ENCODE measurements at places on chromosomes 3 and 15.

- no peak for DNase-seq
Measured at GRCh38 chr3:57903124-57903890, 104.9 kb upstream of the FLNB start.

DNA sequence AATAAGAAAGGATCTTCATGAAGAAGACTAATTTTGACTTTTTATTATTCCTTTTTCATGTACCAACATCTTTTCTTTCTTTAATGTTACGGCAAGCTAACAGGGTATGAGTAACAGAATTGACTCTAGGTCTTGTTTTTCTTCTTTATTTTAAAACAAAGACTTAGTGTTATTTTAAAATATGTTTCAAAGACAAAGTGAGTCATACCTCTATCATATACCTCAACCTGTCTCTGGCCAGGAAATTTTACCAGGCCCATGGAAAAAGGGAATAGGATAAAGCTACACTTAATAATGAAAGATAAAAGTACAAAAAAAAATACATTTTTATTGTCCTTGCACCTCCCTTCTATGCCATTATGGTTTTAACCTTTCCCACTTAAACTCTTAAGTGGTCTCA is 57.4 kb downstream of the ZNF148 start:
- no peak for DNase-seq

DNA sequence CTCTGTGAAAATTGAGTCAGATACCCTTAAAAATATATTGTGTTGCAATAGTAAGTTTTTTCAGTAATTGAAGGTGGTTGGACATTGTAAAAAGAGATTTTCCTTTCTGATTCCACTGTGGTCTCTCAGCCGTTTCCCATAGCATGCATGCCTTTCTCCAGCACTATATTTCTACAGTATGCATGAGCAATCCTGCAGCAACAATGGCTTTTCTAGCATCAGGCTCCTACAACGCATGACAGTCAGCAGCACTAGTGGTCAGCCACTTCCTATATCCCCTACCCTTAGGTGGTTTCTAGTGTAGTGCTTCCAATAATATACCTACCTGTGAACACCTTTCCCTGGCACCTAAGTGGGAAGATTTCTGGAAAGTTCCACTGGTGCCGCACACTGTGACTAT is 55.4 kb upstream of the SNRPN start:
- no peak for DNase-seq

DNA sequence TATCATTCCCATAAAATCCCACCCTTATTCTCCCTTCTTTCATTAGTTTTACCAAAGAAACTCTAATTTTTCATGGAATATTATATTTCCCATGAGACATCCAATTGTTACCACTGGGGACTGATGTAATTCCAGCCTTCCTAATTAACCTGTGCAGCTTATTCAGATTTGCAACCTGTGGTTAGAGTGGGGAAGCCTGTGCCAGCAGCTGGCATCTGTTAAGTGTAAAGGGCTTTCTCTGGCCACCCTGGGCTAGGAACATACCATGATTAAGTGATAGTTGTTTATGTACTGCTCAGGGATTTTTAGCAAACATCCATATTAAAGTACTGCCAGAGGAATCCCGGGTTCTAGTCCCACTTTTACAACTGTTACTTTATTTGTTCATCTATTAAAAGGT is 78.2 kb downstream of the TPRG1 start:
- no peak for DNase-seq

DNA sequence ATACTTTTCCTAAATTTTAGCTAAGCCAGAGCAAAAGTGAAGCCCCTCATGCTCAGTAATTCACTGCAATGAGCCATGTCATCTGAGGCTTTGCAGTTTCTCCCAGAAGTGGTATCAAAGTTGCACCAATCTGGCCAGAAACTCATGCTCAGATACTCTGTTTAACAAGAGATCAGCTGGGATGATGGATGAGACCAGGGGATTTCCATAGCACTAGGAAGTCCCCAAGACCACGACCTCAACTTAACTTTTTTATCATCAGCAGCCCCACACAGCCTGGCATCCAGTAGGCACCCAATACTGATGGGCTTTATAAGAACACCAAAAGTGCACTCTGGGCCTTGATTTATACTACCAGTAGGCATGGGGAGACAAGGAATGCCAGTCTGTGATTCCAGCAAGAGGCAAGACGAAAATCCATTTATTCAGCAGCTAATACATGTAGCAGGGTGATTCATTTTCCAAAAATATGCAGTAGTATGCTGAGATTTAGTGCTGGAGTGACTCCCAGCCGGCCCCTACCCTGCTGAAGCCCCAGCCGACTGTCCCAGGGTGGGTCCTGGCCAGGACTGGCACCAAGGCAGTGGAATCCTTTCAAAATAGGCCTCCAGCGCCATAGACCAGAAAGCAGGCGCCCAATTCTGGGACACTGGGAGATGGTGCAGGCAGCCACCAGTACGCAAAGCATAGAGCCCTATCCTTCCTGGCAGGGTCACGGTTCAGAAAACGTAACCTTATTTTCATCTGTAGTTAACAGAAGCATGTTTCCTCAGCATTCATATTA is 612 bp upstream of the LDHAL6B start:
- DNase-seq, result no peak

GRCh38 chr15:67190813-67191212 is 63.6 kb downstream of the AAGAB start:
- DNase-seq, result no peak

DNA sequence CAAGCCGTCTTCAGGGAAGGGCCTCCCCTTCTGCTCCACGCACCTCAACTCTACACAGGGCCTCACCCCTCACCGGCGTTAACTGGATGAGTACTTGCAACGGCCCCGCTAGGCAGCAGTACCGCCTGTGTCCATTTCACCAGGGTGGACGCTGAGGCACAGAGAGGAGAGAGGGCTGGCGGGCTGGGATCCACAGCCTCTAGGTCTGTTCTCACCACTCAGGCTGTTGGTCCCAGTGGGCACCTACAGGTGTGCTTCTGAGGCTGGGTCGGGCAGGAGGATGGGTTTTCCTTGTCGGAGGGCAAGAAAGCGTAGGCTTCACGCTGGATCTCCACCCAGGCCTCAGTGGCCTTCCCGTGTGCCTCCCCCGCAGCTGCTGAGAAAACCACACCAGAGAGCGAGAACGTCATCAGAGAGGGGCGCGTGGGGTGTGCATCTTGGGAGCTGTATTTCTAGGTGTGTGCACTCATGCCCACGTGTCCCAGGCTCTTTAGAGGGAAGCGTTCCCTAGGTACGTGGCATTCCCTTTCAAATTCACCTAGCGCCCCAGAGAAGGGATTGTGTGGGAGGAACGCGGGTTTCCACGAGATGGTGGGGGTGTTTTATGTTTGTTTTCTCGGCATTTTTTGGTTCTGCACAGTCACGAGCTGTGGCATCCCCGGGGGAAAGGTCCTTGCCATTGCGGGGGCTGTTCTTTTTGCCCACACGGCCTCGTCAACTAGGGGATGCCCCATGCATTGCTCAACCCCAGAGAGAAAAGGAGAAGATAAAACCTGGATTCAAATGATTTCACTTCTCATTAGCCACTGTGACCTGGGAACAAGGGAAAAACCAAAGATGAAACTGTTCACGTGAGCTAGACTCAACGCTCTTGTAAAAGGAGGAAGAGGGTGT is 67.7 kb downstream of the MGLL start:
- DNase-seq, result no peak

DNA sequence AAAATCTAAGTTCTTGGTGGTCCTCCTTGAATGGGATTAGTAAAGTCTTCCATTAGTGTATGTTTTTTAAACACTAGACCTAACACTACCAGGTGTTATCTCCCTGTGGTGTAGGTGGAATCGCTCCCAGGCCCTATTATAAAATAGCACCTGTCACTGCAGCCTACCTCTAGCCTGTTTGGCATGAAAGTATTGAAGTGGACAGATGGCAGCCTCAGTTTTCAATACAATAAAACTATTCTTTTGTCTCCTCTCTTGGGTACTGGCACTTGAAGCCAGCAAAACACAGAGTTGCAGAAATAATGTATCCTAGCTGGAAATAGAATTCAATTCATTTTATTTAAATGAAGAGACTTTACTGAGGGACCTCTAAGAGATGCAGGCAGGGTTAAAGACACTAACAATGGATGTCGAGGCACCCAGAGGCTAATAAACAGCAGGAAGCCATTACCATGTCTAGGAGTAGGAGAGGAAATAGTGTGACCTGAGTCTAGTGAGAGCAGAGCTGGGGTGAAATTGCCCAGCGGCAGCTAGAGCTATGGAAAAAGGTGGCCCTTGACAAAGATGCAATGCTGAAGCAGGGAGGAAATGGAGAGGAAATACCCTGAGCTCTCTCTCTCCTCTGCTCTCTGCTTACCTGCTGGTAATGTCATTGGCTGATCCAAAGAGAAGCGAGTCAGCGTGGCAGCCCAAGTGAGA is 49.1 kb upstream of the TMEM158 start:
- DNase-seq, result no peak

DNA sequence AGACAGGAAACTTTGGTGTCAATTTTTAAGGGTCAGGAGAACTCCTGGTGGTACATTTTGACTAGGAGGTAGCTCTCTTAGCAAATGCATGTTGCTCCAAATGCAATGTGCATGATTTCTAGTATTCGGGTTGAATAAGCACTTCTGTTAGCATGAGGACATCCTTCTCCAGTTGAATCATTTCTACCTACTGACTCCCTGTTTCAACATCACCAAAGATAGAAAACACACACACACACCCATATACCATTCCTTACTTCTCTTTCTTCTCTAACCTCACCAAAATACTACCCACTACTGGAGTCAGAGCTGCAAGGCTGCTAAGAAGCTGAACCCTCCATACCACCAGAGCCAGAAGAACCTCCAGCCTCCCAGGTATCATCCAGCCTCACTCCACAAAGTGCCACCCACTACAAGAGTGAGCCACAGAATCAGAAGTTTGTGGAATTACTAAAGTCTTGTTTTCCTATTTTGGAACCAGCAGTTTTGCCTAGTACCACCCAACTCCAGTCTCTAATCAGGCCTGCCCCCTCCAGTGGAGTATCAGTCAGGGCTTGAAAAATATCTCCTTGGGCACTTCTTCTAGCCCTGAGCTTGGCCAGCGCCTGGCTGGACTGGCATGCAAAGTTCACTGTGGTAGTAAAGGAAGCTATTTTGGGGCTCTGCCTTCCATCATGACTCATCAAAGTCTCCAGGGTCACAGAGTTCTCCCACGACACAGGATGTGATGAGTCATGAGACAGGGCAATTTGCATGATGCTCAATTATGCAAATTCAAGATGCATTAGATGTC is 110.3 kb downstream of the CYP19A1 start:
- DNase-seq, result peak; percentile 29

DNA sequence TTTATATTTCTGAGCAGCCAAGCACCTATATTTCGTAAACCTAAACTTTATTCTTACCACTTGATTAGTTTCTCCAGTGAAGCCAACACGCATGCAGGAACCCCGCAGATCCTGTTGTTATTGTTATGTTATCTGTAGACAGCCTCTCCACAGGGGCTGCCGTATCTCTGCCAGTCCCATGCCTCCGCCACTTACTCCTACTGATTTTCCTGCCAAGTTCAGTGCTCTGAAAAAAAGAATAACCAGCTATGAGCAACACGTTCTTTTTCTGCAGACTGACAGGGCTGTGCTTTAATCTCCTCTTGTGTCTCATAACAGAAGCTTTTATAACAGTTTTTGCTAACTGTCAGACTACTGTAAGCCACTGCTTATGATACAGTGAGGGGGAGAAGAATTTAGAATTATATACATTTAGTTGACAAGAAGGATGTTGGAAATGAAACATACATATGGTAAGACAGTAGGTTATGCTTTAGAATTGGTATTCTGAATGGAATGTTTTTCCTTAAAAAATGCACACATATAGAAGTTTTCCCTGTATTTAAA is 347.4 kb downstream of the SI start:
- DNase-seq, result no peak

GRCh38 chr3:115628075-115628412 is 4.7 kb downstream of the GAP43 start:
- no peak for DNase-seq

DNA sequence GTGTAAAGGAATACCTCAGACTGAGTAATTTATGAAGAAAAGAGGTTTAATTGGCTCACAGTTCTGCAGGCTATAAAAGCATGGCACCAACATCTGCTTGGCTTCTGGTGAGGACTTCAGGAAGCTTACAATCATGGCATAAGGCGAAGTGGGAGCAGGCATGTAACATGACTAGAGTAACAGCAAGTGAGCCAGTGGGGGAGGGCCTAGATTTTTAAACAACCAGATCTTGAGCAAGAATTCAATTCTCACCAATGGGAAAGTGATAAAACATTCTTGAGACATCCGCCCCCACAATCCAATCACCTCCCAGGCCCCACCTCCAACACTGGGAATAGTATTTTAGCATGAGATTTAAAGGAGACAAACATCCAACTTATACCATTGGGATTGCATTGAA is 44.2 kb upstream of the BCL2A1 start:
- no peak for DNase-seq

DNA sequence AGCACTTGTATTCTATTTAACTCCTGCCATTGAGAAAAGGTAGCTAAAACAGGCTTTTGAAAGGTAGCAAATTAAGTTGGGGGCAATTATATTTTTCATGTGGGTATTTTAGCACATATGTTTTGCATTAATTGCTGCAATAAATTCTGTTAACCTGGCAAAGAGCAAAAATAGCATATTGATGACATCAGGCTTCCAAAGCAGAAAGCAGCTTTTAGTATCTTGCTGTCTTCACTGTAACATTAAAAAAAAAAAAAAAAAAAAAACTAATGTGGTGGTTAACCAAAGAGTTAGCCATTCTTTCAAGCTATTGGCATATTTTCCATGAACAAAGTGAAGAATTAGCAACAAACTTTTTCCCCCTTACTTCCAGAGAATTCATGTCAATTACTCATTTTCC is 9.1 kb downstream of the EPHA3 start:
- no peak for DNase-seq

- no peak for DNase-seq
Measured at GRCh38 chr3:186138272-186138981, 29.5 kb upstream of the ETV5 start.

- DNase-seq, result no peak
Measured at GRCh38 chr15:71353171-71353570, 237.9 kb downstream of the THSD4 start.

GRCh38 chr3:141273700-141274410 is 42.2 kb downstream of the PXYLP1 start:
- DNase-seq, result no peak

DNA sequence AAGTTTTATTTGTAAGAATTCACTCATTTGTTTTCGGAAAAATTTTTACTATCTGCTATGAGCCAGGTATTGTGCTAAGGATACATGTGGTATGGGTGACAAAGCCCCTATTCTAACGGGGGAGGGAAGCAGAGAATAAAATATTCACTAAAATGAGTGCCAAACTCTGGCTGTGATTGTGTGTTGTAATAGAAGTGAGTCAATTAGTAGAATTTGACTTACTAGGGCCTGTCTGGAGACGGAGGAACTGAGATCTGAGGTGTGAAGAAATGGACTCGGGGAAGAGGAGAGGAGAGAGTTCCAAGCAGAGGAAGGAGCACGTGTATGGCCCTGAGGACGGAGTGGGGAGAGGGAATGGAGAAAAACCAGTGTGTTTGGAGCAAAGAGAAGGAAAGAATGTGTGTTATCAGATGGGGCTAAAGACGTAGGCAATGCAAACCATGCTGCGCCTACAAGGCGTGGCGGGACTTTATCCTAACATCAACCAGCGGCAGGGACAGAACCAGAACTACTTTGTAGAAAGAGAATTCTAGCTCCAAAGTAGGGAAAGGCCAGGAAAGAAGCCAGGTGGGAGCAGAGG is 89.1 kb downstream of the OSBPL10 start:
- DNase-seq, result no peak

GRCh38 chr15:90006217-90007075 is 5.3 kb downstream of the ZNF710 start:
- DNase-seq, result no peak

- DNase-seq, result no peak
Measured at GRCh38 chr15:88391006-88391405, 76.2 kb downstream of the MRPL46 start.

- no peak for DNase-seq
Measured at GRCh38 chr3:143897576-143898295, 49.5 kb upstream of the SLC9A9 start.

Data from CMK (cell line).